ENCODE measurements at places on chromosomes 2 and 18.

DNA sequence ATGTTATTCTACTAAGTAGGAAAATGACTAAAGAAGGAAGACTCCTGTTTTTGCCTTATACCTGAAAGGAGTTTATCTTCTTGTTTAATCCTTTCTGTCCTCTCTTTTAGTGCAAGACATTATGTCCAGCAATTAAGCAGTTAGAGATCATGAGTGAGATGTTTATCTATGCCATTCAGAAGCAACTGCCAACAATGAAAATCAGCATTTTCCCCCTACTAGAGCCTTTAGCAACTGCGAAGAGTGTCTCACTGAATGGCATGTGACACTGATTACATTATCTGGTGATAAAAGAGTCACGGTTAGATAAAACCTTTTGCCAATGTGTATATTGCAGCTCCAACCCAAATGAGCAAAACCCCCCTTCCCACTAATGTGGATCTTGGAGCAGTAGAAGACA is 357.7 kb upstream of the SYT4 start:
- H3K27me3 ChIP-seq, result no peaks in the 10 kb centered on the region
- no peak overlapping the region for H3K27ac ChIP-seq
- no peaks in the 10 kb centered on the region for H3K36me3 ChIP-seq
- H3K4me1 ChIP-seq, result no peaks in the 10 kb centered on the region
- no peak overlapping the region for H3K4me3 ChIP-seq
- no peak for DNase-seq

- peaks cover 39% of the 10 kb centered on the region for H3K36me3 ChIP-seq
- H3K4me1 ChIP-seq, result peaks cover 15% of the 10 kb centered on the region
- H3K27ac ChIP-seq, result peak overlapping the region; percentile 15
- H3K27me3 ChIP-seq, result no peaks in the 10 kb centered on the region
- DNase-seq, result peak; percentile 97
Observed at GRCh38 chr2:241224018-241224850, 35.8 kb downstream of the ANO7 start.

DNA sequence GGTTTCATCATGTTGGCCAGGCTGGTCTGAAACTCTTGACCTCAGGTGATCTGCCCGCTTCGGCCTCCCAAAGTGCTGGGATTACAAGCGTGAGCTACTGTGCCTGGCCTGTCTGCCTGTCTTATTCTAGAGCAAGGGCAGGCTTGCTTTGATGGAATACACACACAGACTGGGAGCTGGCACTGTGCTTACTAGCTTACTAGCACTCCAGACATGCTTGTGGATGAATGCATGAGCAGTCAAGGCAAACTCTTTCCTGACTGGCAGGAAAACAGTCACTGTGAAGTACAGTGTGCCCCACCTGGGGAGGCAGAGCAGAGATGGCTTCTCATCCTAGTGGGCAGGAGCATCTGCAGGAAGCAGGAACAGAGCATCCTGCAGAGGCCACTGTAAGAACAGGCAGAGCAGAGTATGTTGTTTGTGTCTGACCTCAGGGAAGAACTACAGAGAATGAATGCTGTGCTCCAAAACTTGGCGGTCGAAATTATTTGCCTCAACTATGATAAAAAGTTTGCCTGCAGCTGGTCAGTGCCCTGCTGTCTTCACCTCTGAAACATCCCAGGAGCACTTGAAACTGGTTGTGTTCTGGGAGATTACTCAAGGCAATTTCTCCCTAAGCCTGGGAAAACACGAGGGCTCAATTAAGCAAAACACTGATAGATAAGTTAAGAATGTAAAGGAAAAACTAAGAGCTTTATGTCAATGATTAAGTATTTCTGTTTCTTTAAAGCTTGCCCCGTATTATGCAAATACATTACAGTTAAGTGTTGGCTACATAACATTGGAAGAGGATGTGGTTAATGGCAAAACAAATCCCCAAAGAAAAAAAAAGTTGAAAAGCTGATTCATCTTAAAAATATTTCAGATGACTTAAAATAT is 102.4 kb downstream of the VAPA start:
- H3K4me3 ChIP-seq, result no peak overlapping the region
- peaks cover 33% of the 10 kb centered on the region for H3K4me1 ChIP-seq
- H3K27ac ChIP-seq, result peak overlapping the region; percentile 65
- peak; percentile 94 for DNase-seq
- no peaks in the 10 kb centered on the region for H3K36me3 ChIP-seq

DNA sequence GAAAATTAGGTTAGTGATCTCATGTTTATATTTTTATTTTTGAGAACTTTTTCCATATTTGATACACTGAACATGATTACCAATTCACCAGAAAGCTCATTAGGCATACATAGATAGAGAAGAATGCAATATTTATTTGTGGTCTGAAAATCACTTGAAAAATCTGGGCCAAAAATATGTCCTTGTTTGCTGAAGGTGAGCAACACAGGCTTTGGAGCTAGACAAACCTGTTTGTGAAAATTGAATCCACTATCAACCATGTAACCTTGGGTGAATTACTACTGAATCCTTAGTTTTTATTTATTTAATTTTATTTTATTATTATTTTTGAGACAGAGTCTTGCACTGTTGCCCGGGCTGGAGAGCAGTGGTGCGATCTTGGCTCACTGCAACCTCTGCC is 46.5 kb upstream of the ZSWIM2 start:
- no peak for DNase-seq
- H3K27me3 ChIP-seq, result no peaks in the 10 kb centered on the region

DNA sequence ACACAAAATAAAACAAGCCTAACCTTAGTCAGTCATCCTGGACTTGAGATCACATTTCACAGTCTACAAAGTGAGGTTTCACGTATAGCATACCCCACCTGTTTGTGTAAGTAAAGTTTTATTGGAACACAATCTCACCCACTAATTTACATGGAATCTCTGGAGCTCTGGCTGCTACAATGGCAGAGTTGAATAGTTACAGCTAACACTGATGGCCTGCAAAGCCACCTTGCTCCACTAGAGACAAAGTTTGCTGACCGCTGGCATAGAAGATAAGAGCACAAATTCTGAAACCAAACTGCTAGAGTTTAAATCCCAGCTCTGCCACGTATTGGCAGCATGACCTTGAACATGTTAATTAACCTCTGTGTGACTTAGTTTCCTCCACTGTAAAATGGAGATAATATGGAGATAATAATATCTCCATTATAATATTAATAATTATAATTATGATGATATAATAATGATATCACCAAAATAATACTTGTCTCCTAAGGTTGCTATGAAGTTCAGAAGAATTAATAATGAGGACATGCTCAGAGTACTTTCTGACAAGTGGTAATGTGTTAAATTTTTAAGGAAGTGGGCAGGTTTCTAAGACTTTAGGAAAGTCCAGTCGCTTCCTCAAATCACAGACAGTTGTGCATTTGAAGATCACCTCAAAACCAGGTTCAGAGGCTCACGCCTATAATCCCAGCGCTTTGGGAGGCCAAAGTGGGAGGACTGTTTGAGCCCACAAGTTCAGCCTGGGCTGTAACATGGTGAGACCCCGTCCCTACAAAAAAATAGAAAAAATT is 204.6 kb downstream of the SH3RF3 start:
- H3K27ac ChIP-seq, result peak overlapping the region; percentile 93
- no peaks in the 10 kb centered on the region for H3K36me3 ChIP-seq
- no peak overlapping the region for H3K4me3 ChIP-seq
- no peaks in the 10 kb centered on the region for H3K27me3 ChIP-seq

All from osteoblast (primary cell).